AG04450 (cell line): ENCODE measurements at places on chromosomes 4 and X.

DNA sequence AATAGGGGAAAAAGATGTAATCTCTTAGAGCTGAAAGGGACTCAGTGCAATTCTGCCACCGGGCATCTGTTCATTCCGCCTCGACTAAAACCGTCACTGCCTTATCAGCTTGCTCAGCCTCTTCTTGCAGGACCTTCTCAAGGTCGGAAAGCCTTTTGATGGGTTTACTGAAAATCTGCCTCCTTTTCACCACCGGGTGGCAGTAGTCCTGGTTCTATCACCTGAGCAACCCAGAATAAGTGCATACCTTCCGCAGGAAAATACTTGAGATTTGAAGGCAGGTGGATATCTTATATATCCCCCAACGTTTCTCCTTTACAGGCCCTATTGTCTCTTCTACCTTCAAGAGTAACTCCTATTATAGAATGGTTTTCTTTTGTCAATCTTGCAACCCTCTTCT, 103.4 kb upstream of the PAK3 start:
- no peak for DNase-seq

- no peak for DNase-seq
These were observed 794.7 kb downstream of the RAB28 start for GRCh38 chr4:12689457-12689856.

DNA sequence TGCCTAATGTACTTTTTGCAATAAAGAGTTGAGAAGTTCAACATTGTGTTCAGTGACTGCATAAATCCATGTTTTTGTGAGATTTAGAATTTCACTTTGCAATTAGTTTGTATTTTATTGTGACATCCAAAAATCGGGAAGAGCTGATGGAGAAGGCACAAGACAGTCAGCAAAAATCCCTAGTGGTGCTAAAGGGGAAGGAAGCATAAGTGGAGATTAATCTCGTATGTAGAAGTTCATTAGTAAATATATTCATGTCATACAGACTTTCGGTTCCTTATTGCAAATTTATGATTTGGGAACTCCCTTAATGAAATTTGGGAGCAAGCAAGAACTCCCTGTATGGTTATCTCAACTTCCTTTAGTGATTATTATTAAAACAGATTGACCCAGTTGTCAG, 57.8 kb upstream of the SLC39A8 start:
- no peak for DNase-seq

DNA sequence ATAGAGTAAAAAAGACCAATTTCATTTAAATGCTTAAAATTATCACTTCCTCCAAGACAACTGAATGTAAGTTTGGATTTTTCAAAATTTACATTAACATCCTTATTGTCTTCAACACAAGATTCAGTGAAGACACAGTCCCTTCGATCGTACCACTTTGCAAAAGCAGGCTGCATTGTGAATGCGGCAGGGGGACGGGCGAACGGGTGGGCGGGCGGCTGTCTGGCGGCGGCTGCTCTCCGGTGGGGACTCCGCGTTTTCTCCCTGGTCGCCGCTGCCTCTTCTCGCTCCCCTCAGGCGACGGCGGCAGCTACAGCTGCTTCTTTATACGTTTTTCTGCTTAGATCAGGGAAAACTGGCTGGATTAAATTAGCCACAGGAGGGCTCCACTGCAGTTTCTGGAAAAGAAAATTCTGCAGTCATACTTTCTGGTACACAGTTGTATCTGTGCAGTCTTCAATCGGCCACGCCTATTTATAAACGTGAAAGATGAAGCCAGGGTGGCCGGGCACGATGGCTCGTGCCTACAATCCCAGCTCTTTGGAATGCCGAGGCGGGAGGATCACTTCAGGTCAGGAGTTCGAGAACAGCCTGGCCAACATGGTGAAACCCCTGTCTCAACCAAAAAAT, 33.9 kb upstream of the HPF1 start:
- DNase-seq, result no peak

DNA sequence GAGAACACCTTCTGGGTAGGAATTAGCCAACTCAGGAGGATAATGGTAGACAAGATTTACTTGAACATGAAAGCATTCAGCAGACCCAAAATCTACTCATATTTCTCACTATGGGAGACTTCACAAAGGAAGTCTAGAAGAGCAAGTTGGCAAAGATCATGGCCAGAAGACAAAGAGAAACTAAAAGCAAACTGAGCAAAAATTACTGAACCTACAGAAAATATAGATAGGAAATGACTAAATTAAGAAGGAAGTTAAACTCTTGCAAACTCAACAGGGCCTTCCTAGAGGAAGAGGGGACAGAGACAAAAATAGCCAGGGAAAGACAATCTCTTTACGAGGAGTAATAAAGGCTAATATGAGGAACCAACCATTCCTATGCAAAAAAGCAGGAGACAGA, 18.7 kb downstream of the CORIN start:
- DNase-seq, result no peak

DNA sequence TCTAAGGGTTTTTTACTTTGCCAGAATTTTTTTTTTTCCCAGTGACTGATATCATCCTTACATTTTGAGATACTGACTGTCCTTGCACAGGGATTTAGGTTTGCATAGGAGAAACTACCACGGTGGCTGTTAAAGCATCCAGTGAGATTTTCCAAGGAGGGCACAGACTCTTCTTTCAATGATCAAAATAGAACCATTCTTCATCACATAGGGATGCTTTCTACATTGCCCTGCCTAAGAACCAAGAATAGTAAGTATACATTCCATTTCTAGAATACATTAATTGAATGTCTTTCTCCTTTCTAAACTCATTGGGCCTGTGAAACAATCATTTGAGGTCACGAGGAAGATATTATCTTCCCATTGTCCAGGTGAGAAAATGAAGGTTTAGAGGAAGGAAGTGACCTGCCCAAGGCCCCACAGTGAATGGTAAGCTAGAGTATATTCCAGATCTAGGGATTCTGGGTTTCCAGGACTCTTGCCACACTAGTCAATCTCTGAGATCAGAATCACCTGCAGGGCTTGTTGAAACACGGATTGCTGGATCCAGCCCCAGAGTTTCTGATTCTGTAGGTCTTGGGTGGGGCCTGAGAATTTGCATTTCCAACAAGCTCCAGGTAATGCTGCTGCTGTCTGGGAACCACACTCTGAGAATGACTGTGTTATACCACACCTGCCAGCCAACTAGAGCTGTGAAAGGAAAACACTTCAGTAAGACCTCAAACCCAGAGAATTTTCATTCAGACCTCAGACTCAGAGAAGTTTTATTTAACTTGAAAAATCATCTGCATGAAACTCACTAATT, 17.7 kb upstream of the TMEM154 start:
- no peak for DNase-seq

- no peak for DNase-seq
These were observed 25.5 kb upstream of the FAM120C start for GRCh38 chrX:54208531-54208930.

DNA sequence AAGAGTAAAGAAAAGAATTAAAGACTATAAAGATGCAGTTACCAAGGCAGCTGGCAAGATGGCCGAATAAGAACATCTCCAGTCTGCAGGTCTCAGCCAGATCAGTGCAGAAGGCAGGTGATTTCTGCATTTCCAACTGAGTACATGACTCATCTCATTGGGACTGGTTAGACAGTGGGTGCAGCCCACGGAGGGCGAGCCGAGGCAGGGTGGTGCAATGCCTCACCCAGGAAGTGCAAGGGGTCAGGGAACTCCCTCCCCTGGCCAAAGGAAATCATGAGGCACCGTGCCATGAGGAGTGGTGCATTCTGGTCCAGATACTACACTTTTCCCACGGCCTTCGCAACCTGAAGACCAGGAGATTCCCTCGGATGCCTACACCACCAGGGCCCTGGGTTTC, 20.5 kb downstream of the SPIN4 start:
- no peak for DNase-seq

- no peak for DNase-seq
These were observed 47.5 kb downstream of the SEPTIN11 start for GRCh38 chr4:76997077-76997476.

GRCh38 chr4:171742436-171742835, 70.8 kb upstream of the GALNTL6 start:
- DNase-seq, result no peak

DNA sequence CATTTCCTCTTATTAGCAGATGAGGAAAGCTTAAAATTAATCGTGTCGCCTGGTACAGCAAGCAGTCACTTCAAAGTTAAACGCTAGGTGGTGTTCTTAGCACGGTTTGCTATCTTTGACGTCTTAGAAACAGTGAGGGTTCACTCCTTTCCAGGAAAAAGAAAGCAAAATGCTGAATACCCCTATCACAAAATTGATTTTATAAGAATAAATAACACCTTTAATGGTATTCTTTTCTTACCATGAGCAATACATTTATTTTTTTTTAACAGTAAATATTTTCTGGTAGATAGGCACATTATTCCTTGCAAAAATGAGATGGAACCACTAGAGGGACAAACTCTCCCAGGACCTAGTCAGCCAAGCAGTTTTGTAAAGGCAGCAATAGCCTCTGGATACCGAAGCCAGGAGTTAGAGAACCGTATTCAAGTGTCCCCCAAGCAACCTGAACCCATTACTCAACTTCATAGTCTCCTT, 153.9 kb downstream of the KDR start:
- peak; percentile 4 for DNase-seq

DNA sequence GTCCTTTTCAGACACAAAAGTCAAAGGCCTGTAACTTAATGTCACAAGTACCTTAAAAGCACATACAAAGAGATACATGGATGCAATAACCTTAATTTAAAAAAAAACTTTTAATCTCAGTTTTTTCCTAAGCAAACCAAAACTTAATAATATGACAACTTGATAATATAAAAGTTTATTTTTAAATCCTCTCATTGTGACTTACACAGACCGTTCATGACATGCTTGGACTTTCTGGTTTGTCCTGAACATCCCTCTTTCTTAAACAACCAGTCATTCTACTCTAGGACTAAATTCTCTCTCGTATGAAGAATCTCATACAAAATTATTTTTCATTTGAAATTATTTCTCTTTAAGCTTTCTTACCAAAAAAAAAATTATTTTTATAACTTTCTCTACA, 43.1 kb upstream of the CYP2U1 start:
- no peak for DNase-seq

DNA sequence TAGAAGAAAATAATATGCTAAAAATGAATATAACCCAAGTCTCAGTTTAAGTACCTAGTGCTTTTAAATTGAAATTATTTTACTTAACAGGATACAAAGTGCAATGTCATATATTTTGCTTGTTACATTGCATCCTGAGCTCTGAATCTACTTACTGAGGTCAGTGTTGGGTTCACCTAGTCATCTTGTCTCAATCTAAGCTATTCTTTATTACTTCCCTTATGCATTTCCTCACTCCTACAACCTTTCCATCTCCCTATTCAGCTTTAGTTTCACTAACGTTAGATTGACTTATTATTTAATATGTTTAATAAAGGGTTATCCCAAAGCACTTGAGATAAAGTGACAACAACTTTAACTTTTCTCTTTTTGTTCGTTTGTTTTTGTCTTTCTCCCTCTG, 483.7 kb downstream of the FSTL5 start:
- DNase-seq, result no peak

- DNase-seq, result no peak
These were observed 254.0 kb upstream of the PITX2 start for GRCh38 chr4:110876866-110877265.

DNA sequence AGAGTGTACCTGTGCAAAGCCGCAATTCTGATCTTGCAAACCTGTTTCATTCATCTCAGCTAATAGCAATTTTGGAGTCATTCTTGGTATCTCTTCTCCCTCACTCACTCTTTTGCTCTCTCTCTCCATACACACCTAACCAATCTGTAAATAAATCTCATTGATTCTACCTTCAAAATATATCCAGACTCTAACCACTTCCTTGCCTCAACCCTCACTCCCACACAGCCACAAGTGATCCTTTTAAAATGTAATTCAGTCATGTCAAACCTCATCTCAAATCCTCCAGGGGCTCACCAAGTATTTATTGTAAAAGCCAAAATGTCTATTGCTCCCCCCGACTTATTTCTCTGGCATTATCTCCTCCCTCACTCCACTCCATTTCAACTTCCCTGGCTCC, 51.7 kb upstream of the SLC10A4 start:
- DNase-seq, result no peak

- DNase-seq, result no peak
These were observed 82.9 kb downstream of the HTT start for GRCh38 chr4:3157366-3157765.

- DNase-seq, result no peak
These were observed 151.5 kb downstream of the CHIC2 start for GRCh38 chr4:53912766-53913497.

DNA sequence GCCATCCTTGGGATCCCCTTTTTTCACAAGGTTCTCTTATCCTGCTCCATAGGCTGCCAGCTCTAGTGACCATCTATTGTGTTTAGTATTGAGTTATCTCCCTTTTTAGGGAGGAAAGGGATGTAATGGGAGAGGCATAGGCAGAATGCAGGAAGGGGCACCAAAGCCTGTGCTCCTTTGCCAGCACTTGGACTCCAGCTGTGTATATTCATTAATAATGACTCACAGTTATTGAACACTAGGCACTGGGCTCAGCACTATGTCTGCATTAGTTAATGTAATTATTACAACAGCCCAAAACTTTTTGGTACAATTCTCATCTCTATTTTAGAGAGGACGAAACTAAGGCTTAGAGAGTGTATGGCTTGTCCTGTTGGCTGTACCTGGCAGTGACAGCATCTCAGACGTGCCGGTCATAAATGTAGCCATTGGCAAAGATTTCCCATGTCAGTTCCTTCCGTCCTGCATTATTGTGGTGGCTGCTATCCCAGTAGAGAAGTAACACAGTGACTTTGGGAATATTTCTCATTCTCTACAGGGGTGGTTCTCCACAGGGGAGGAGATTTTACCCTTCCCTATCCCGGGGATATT, 90.3 kb downstream of the AFF1 start:
- no peak for DNase-seq

DNA sequence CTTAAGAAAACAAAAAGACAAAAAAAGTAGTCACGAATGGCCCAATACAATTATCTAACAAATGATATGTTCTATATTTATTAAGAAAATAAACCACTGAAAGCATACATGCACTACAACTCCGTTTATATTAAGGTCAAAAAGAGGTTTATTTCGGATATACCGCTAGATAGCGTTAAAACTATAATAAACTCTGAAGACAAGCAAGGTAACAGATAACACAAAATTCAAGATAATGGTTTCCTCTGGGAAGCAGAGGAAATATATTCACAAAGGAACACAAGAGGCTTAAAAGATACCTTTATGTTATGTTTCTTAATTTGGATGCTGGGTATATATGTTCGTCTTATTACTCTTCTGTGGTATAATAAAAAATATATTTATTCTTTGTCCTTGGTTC, 4.7 kb upstream of the FAM200B start:
- DNase-seq, result no peak

DNA sequence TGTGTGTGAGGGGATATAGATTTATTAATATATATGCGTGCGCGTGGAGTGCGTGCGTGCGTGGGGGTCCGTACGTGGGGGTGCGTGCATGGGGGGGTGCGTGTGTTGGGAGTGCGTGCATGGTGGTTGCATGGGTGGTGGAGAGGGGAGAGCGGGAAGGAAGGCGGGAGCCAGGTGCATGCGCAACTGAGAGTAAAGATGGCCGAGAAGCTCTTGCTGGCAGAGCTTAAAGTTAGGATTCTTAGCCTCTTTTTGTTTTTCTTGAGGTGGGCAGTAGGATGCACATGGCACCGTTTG, 45.8 kb downstream of the TEX13B start:
- DNase-seq, result no peak

- no peak for DNase-seq
These were observed 108.0 kb upstream of the PDE5A start for GRCh38 chr4:119736559-119736958.

- DNase-seq, result no peak
These were observed 18.8 kb upstream of the STX18 start for GRCh38 chr4:4560642-4561041.

- no peak for DNase-seq
These were observed 164.2 kb upstream of the SPANXN4 start for GRCh38 chrX:142861557-142861956.
